HT-29 (cell line): ENCODE measurements at places on chromosomes 1 and 21. TPM values are rescaled to one million over a fixed set of nuclear protein-coding genes. Genes with fewer than 3 reads are reported as not detected.

OR2T11 gene
- total RNA-seq: not detected in 2 replicates

KRTAP10-6 gene
- not detected in 2 replicates for total RNA-seq

MYCBP gene
- 15.0 and 15.3 TPM in 2 replicates for total RNA-seq

MRPL9 gene
- total RNA-seq: 122 and 193 TPM in 2 replicates

SLX9 gene
- total RNA-seq: 27.4 and 31.3 TPM in 2 replicates

AMPD1 gene
- total RNA-seq: not detected in 2 replicates

FMOD gene
- total RNA-seq: 0.10 TPM in 1 of 2 replicates, not detected in the other

GRHL3 gene
- 5.5 and 9.0 TPM in 2 replicates for total RNA-seq

MRPL37 gene
- 166 and 170 TPM in 2 replicates for total RNA-seq

DNA sequence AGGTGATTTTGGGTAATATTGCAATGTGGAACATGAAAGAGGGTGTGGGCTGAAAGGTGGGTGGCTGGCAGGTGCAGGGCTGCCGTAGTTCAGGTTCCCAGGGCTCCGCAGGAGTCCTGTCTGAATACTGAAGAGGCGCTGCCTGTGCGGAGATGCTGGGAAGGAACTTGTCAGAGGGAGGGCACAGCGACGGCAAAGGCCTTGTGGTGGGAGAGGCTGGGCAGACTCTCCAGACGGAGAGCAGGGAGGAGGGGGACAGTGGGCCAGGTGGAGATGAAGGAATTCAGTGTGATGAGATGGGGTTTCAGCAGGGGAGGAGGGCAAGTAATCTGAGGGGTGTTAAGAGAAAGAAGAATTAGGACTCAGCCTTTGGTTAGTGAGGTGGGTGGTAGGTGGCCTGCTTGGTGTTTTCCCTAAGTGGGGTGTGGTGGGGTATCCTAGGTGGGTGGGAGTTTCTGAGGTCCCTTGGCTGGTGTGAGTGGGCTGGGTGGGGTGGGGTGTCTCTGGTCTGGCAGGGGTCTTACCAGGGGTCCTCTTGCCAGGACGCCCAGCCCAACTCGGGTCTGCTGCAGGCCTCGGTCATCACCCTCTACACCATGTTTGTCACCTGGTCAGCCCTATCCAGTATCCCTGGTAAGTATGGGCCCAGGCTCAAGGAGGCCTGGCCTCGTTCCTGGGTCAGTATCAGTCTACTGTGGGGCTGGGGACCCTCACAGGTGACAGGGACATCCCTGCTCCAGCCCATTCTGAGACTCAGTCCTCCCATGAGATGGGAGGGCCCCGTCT is 15.6 kb downstream of the SERINC2 start:
- no peak for DNase-seq

GRCh38 chr1:232853994-232854797 is 49.0 kb downstream of the MAP10 start:
- DNase-seq: no peak

GRCh38 chr1:115671176-115671934 is 29.6 kb downstream of the VANGL1 start:
- peak; percentile 83 for DNase-seq

DNA sequence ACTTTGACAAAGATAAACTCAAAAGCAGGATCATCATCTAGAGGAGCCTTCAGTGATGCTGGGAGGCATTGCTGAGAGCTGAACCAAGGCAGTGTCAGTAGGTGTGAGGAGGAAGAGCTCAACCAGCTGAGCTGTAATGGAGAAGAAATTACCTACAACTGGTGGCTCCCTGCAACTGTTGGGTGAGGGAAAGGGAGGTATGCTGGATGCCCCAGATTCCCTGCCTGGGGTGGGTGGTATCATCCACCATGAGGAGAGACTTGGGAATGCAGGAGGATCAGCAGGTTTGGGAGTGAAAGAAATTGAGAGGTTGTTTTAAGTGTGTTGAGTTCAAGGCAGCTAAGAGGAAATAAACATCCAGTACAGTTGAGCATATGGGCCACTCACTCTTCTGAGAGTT is 199.8 kb downstream of the DNM3 start:
- DNase-seq: no peak

GRCh38 chr1:194846488-194846887 is 1660.1 kb upstream of the B3GALT2 start:
- no peak for DNase-seq
